ENCODE measurements at places on chromosomes 5 and 9.

GRCh38 chr9:107108342-107109130 is 174.5 kb upstream of the RAD23B start:
- no peak for DNase-seq

DNA sequence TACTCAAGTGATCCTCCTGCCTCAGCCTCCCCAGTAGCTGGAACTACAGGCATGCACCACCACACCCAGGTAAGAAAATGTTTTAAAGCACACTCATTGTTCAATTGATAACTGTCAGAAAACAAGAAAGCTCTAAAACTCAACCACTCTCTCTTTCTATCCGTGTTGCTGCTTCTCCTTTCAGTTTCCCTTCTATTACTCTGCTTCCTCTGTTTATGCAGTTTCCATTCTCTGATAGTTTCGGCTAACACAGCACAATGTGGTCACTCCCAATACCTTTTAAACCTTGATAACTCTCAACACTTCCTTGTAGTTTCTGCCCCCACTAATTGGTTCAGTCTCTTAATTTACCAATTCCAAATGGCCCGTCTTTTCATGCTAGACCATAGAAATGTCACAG is 59.2 kb upstream of the NR4A3 start:
- no peak for DNase-seq

GRCh38 chr9:121748074-121748473 is 96.6 kb downstream of the DAB2IP start:
- no peak for DNase-seq

DNA sequence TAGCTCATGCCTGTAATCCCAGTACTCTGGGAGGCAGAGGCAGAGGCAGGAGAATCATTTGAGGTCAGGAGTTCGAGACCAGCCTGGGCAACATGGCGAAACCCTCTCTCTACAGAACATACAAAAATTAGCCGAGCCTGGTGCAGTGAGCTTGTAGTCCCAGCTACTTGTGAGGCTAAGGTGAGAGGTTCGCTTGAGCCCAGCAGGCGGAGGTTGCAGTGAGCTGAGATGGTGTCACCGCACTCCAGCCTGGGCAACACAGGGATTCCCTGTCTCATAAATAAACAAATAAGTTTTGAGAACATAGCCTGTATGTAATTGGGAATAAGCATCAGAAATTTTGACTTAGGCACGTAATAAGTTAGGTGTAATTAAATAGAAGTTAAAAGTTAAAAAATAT is 971.7 kb upstream of the COX7C start:
- DNase-seq, result no peak

DNA sequence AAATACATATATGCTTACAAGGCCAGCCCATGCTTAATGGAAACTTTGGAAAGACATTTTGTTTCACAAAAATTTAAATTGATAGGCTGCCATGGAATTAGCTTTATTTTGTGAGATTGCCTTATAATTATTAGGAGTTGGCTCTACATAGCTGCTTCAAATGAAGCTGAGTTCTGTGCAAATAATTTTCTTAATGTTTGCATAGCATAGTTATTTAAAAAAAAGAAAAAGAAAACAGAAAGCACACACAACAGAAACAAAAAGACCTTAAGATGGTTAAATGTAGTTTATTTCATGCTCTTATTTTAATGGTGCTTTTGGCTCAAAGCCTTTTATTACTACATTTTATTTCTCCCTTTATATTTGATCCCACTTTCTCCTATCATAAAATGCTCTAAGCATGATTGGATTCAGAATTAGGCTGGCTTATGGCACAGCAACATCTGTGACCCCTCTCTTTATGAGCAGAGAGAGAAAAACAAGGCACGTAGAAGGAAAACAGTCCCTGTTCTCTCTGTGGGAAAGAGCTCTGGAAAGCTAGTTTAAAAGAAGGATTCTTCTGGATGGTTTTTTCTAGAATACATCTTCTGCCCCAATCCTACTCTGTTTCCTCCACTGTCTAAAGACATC is 530.5 kb downstream of the NTRK2 start:
- DNase-seq, result no peak

DNA sequence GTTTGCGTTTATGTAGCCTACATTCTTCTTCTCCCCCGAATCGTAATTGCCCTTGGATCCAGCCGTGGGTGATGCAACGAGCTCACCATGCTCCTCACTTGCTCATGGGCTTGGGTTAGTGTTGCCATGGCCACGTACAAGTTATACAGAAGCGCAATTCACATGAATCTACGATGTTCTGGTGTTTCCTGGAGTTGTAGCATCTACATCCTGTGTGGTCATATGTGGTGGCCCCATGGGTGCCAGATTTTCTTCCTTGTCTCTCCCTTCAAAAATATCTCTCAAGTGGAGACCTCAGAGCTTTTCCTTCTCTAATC is 115.3 kb downstream of the TLE4 start:
- DNase-seq, result no peak

- no peak for DNase-seq
Measured at GRCh38 chr5:6403416-6403815, 25.1 kb upstream of the MED10 start.

DNA sequence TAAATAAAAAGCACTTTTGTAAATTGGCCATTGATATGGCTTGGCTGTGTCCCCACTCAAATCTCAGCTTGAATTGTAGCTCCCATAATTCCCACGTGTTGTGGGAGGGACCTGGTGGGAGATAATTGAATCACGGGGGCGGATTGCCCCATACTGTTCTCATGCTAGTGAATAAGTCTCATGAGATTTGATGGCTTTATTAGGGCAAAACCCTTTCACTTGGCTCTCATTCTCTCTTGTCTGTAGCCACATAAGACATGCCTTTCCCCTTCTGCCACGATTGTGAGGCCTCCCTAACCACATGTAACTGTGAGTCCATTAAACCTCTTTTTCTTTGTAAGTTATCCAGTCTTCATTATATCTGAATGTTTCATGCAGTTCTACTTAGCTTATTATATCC is 153.2 kb downstream of the TARS1 start:
- no peak for DNase-seq

GRCh38 chr9:19200229-19200628 is 30.3 kb upstream of the DENND4C start:
- DNase-seq, result no peak

- no peak for DNase-seq
Measured at GRCh38 chr5:168525856-168526255, 3.2 kb upstream of the FBLL1 start.

GRCh38 chr9:134192311-134192950 is 28.1 kb upstream of the RNU6ATAC start:
- no peak for DNase-seq

DNA sequence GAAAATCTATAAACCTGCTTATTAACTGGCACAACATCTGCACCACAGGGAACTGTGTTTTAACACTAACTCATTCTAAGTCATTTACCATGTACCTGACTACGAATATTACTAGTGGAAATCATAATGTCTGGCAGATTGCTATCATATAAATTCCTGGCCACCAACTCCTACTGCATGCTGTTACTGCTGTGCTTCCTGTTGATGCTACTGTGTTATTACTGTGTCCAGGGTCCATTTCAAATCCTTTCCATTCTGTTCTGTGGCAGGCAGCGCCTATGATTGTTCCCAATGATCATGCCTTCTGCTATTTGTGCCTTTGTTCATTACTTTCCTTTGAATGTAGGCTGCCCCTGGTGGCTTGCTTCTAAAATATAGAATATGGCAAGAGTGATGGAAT is 4.7 kb upstream of the ZNF131 start:
- DNase-seq, result no peak

DNA sequence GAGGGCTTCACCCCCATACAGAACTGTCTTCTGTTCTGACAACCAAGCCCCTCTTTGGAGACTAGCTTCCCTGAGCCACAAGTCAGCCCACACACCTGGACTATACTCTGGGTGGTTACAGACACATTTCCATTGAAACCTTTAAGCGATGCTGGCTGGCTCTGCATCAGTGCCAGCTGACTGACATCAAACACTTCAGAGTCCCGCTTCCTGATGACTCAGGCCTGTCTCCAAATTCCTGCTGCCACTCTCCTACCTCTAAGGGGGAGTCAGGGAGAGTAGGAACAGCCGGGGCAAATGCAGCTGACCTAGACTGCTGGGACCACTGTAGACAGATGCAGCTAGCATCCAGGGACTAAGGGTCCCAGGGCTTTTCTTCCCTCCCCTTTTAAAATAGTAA is 59.4 kb downstream of the SIL1 start:
- no peak for DNase-seq

- DNase-seq, result no peak
Measured at GRCh38 chr9:2337131-2337530, 284.5 kb upstream of the VLDLR start.

DNA sequence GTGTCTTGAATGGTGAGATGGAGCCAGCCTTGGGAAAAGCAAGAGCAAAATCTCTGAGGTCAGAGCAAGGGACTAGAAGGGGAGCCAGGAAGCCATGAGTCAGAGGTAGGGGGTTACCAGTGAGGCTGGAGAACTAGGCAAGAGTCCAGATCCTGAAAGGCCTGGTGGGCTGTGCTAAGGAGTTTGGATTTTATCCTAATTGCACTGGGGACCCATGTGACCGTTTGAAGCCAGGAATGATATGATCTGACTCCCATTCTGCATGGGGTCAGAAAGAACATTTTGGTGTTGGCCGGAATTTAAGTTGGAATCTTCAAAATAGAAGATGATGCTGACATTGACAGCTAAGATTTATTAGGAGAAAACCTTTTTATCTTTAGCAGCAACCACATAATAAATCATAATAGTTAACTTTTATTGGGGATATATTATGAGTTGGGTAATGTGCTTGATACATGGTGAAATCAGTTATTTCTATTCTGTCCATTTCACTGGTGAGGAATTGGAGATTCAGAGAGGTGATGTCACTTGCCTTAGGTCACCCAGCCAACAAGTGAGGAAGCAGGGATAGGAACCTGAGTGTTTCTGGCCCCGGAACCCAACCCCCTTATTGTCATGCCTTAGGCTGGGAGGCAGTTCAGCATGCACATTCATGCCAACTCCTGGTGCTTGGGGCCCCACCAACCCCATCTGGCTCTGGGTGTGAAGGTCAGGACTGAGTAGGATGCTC is 61.5 kb upstream of the RARS1 start:
- DNase-seq, result no peak
